ENCODE measurements at places on chromosomes 1 and 21.

GRCh38 chr1:222043444-222044292 lies 301.8 kb upstream of the DUSP10 start:
- DNase-seq, result no peak

GRCh38 chr1:18316764-18317163 lies 164.0 kb upstream of the KLHDC7A start:
- no peak for DNase-seq

DNA sequence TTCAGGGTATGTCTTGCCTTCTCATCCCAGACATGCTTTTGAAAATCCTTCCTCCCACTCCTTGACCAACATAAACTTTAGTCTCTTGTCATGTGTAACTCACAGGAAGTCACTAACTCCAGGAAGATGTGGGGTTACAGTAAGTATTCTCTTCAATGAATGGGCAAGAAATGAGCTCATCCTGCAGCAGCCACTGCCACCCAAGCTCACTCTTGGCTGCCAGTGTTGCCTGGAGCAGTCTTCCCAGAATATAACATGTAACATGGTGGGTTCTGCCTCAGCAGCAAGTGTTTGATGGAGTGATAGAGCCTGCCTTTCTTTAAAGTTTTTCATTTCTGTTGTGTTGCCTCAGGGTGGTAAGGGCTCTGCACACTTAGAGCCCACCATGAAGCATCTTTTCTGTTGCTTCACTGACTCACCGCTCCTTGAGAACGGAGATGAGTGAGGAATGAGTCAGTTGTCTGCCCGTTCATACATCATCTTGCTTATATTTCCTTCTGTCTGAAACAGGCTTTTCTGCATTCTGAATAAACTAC lies 187.0 kb downstream of the TPR start:
- DNase-seq, result peak; percentile 88

DNA sequence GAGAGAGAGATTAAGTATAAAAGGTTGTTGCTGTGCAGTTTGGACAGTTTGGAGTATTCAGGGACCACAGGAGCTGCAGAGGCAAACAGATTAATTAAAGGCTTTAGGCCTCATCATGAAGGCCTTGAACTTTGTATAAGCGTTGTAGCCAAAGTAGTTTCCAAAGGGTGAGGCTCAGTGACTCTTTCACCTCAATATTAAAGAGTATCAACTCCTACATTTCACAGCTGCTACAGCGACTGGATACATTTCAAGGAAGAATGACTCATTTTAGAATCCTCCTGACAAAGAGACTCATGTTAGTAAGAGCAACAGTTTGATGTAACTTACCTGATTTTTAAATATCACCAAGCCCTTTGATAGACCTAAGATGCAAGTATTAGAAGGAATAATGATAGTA lies 355.5 kb downstream of the HLX start:
- DNase-seq, result peak; percentile 35

DNA sequence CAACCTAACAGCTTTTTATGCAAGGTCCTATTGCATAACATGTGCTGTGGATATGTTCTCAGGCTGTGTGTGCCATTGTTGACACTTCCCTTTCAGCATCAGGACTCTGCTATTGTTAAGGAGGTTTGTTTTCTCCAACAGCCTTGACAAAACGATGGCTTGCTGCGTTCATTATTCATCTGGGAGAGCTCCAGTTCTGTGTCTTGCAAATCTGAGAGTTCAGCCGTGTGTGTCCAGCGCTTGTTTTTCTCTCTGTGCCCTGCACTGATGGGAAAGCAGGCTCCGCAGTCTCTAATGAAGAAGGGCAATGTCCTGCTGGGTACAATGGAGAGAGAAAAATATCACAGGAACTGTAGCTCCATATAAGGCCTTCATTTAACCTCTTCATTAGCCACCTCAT lies 63.7 kb downstream of the CLDN17 start:
- no peak for DNase-seq

DNA sequence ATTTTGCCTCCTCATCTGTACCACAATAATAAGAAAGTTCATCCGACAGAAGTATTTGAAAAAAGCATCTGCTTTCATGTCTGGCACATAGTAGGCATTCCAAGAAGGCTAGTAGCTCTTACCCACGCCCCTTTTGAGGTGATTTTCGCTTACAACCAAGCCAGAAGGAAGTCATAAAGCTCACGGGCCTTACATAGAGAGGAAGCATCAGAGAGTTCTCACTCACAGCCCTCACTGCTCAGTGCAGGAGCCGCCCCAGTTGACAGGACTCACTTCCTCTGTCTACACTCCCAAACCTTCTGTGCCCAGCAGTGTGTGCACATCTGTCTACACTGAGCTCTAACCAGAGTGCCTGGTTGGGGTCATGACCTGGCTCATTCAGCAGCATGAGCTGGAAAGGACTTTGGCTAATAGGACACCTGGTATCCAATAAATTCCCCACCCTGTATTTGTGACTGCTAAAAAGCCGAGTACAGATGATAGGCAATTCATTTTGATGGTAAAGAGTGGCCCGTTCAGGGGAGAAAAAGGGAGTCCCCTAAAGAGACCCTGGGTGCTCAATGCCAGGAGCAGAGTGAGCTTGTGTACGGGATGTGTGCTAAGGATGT lies 36.8 kb upstream of the DUSP10 start:
- no peak for DNase-seq

DNA sequence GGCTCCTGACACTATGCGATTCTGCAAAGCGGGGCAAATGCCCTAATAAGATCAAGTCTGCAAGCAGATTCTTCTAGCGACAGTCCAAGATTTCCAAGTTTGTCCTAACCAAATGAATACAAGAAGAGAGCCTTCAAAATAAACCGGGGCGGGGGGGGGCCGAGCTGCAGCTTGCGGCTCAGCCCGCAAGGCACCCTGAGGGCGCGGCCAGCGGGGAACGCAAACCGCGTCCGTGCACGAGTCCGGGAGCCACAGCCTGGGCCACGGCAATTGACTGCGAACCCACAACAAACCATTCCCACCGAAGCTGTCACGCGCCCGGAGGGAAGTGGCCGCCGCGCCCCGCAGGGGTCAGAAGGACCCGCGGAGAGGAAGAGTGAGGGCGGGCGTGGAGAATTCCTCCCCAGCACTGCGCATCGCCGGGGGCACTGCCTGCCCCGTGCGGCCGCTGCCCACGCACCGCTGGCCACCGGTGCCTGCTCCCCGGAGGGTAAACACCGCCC lies 687 bp downstream of the TGFBR3 start:
- DNase-seq, result no peak

DNA sequence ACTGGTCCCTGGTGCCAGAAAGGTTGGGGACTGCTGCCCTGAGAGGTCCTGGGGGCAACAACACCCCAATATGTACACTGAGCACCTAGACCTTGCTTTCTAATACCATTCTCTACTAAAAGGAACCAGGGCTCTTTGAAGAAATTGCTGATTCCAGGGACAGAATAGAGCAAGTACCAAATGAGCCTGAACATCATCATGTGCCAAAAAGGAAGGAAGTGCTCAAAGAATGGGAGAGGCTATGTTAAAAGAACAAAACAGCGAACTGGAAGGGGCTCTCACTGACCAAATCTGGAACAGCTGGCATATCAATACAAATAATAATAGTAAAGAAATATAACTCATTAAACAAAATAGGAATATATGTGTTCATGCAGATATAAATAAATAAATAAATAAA lies 50.8 kb downstream of the PIK3R3 start:
- no peak for DNase-seq

- no peak for DNase-seq
Measured at GRCh38 chr1:198167436-198167934, 10.7 kb downstream of the NEK7 start.

DNA sequence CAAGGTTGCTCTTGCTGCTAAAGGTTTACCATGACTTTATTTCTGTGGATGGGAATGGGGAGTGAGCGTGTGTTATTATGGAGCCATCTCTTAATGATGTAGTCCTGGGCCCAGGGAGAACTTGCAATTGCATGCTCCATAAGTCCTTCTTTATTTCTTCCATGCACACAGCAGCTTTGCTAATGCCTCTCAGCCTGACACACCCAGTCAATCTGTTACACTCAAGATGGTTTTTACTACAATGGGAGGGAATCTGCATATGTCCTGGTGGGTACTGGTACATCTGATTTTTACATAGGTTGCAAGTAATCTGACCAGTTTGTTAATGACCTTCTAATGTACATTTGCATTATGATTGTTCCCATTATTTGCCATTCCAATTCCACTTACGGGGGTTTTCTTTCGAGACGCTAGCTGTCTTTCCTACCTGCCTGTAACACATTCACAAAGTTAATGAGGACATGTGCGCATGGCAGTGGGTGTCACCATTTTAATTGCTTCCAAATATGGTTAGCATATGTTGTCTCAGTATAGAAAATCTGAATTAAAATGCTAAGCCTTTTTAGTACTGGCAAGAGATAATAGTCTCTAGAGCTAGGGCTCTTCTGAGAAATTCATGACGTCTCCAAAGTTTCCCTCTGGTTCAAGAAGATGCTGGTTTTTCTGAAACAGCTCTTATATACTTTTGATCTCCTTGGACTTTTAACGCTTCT lies 188.2 kb downstream of the GRIK1 start:
- no peak for DNase-seq

GRCh38 chr1:90220941-90221693 lies 226.2 kb downstream of the ZNF326 start:
- DNase-seq, result no peak

GRCh38 chr1:112507336-112507735 lies 1.4 kb upstream of the WNT2B start:
- DNase-seq, result no peak

DNA sequence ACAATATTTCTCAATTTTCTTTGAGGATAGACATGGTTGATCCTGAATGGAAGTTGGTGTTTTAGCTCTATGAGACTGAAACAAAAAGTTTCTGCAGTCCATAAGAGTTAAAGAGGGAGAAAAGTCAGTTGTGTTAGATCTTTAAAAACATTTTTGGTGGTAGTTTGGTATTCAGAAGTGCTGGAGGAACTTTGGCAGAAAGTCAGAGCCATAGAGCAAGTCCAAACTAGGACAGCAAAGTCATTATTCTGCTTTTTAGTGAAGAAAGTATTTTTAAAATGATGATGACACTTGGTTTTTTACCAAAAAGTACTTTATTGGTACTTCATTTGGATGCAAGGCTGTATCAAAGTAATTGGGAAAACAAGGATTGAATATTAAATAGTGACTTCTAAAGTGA lies 41.8 kb downstream of the FNBP1L start:
- DNase-seq, result no peak

- DNase-seq, result no peak
Measured at GRCh38 chr1:195697130-195697529, 911.1 kb downstream of the KCNT2 start.

- no peak for DNase-seq
Measured at GRCh38 chr1:3501856-3502640, 47.6 kb downstream of the ARHGEF16 start.

DNA sequence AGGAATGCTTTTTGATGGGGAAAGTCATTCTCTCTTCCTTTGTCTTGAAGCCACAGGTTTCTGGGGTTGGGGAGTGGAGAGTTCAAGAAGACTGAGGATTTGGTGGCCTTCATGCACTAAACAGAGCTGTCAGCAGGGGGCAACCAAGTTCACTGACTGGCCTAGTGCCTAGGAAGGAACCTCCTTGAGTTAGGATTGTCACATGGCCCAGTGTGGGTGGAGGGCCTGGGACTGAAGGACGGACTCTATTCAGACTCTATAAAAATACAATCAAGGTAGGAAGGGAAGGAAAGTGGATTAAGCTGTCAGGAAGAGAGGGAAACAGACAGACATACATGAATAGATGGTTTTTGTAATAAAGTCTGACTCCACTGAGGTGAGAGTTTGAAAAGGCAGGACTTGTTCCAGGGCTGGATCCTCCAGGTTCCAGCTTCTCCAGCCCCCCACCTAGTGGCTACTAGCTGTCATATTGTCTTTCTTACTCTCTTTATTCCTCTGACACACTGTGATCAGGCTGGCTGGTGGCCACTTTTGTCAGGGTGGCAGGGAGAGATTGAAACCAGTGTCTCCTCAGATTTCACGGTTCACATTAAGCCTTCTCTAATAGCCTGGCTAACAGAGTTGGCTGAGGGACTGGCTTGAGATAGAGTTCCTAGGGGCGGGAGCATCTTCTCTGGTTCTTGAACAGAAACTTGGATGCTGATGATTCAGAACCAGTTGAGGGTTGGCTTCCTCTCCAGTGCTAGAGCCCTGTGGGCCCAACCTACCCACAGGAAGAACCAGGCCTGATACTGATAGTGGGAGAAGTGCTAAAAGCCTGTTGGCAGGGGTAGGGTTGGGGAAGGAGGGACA lies 4.1 kb upstream of the SH3BGRL3 start:
- DNase-seq, result peak; percentile 69

All from PC-9 (cell line).